Activated naive CD4-positive, alpha-beta T cell treated with anti-CD3 and anti-CD28 coated beads, Interleukin-2, amount 50 U/mL, for 72 hours (primary cell): ENCODE measurements at places on chromosomes 2 and 18.

GRCh38 chr2:79100285-79100684 lies 12.5 kb upstream of the REG1B start:
- no peak for DNase-seq

DNA sequence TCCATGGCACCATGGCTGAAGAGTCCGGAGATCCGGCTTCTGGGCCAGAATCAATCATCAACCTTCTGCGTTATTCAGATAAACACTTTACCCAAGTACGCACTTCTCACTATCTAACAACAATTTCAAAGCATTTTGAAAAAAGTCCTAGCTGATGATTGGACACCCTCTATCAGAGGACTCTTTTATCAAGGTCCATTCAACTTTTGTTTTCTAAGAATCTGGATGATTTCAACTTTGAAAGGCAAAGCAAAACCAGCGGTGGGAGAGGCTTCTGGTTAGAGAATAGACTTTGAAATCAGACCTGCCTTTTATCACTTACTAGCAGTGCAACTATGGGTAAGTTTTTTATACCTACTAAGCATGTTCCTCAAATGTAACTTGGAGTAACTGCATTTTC lies 293.6 kb upstream of the TNP1 start:
- no peak for DNase-seq

DNA sequence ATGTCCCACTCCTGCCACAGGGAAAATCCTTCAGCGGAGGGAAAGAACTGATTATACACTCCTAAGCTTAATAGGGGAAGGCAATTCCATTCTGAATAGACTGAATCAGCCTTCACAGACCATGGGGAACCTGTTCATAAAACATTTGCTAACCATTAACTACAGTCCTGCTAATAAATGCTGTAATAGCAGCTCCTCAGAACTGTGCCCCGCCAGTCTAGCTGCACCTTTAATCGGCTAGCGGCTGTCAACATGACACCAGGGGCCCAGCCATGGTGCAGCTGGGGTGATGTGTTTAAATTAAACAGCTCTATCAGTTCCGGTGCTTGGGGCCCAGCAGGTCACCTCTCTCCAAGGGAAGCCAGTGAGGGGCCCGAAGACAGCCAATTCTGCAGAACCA lies 77.8 kb downstream of the GALNT14 start:
- DNase-seq, result no peak

GRCh38 chr2:218387369-218388194 lies 5.5 kb downstream of the SLC11A1 start:
- DNase-seq, result no peak

DNA sequence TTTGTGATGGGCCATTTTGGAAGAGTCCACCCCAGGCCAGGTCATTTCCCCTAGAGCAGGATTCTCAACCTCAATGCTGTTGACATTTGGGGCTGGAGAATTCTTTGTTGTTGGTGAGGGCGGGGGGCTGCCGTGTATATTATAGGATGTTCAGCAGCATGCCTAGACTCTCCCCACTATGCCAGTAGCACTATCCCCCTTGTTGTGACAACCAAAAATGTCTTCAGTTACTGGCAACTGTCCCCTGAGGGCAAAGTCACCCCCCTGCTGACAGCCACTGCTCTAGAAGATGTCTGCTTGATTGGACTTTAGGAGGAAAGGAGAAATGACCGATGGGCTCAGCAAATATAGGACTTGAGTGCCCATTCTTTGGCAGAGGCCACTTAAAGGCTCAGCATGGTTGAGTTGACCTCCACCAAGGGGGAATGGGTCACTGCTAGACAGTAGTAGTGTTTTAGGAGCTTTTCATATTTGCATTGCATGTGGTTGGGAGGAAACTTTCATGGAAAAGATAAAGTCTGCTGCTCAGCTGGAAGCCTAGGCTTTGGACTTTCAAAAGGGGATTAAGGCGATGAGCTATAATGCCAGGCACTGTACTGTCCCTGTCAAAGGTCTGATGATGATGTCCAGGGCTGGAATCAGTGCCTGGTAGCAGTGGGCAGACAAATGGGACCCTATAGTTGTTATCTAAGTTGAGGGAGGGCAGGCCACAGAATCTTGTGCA lies 61.1 kb upstream of the MCFD2 start:
- DNase-seq, result no peak

DNA sequence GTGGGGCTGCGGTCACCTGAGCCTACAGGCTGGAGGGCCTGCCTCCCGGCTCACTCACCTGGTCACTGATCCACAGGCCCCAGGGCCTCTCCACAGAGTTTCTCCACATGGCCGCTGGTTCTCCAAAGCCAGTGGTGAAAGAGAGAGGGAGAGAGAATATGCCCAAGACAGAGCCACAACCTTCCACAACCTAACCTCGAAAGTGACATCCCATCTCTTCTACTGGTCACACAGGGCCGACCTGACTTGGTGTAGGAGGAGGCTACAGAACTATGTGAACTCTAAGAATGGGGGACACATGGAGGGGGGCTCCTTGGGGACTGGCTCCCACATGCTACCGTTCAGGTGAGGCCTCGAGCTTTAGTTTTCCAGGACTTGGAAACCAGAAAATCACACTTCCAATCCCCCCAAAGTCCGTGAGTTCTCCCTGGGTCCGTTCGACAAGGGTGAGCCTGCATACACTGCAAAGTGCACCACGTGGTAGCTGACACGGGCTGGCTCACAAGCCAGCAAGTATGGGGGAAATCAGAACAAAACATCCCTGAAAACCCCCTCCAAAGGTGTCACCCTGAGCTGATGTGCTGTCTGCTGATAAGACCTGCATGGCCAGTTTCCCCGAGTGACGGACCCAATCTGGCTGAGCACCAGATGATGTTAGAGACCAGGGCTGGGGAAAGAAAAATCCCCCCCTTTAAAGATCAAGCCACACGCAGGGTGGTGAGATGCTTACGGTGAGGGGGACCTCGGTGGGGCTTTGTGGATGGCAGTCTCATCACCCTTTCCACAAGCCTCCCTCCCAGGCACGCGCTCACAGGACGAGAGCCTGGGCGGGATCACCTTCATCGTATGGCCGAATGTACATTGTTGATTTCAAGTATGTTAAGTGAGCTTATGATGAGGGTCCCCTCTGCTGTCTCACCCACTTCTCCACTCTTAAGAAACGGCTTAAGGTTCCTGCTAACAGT lies 54.2 kb upstream of the SEMA4C start:
- DNase-seq, result peak; percentile 65

DNA sequence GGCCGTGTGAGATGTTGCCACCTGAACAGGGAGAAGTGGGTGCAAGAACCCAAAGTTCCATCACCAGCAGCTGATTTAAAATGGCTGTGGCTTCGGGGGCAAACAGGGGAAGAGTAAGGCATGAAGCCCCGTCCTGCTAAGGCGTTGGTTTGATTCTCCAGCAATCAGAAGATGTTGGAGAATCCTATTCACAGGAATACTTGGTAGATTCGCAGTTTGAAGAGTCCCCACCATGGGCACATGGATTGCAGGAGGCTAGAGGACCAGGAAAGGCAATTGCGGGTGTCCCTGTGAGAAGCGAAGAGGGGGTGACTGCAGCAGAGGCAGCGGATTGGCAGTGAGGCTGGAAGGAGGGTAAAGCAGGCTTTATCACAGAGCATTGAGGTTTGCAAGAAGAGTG lies 46.6 kb upstream of the TXNDC2 start:
- no peak for DNase-seq

GRCh38 chr2:189465478-189465877 lies 24.2 kb downstream of the WDR75 start:
- no peak for DNase-seq

- no peak for DNase-seq
Observed at GRCh38 chr2:178403671-178404306, 47.2 kb downstream of the PRKRA start.

DNA sequence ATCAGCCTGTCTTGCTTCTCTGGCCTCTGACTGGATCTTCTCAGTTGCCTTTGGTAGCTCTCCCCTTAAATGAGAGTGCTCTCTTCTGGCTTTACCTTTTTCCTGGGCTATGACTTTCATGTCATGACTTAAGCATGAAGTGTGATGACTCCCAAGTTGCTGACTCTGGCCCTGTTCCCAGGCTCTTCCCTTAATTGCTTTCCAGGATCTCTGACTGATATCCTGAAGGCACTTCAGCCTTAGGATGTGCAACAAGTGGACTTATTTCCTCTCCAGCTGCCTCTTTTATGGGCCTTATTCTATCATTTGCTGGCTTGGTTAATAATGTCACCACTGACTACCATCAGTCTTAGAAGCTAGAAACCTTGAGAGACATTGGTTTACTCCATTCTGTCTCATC lies 17.4 kb downstream of the SEMA4F start:
- DNase-seq, result no peak

DNA sequence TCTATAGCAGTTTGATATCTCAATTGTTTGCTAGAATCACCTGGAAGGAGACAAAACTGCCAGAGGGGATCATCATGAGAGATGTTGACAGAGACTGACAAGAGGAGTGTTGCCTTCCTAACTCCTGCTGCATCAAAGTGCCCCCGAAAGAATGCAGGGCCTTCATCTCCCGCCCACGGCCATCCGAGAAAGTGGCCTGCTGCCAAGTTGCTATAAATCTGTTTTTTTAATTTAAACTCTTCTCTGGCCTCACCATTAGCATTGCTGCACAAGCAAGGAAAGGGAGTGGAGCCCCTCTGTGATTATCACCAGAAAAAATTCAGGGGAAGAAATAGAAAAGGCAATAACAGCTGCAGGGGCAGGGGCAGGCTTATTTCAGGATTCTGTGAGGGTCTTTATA lies 238.1 kb upstream of the EPHA4 start:
- DNase-seq, result no peak

GRCh38 chr18:70047931-70048603 lies 100.4 kb upstream of the CD226 start:
- DNase-seq, result no peak

DNA sequence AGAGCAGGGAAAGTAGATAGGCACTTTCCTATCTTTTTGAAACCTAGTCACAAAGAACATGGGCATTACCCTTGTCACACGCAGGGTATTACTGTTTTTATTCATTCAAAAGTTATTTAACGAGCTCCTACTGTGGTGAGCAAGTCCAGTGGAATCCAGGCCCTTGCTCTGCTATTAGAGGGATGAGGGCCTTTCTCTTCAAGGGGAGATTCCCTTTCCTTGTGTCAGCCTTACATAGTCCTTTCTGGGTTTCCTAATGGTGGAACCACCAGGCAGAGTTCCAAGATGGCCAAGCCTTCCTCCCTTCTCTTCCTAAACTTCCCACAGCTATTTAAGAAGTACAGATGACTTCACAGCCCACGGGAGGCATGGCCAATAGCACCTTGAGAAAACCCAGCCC lies 64.6 kb downstream of the SPTBN1 start:
- no peak for DNase-seq

- no peak for DNase-seq
Observed at GRCh38 chr2:232551250-232551638, 755 bp downstream of the EIF4E2 start.

- peak; percentile 87 for DNase-seq
Observed at GRCh38 chr2:177164584-177165052, 48.0 kb upstream of the HNRNPA3 start.

- DNase-seq, result no peak
Observed at GRCh38 chr18:66582211-66582610, 21.7 kb downstream of the CDH19 start.

- peak; percentile 7 for DNase-seq
Observed at GRCh38 chr2:85353876-85354285, 447 bp downstream of the RETSAT start.

GRCh38 chr2:121647396-121647795 lies 1.9 kb downstream of the CLASP1 start:
- DNase-seq, result no peak

DNA sequence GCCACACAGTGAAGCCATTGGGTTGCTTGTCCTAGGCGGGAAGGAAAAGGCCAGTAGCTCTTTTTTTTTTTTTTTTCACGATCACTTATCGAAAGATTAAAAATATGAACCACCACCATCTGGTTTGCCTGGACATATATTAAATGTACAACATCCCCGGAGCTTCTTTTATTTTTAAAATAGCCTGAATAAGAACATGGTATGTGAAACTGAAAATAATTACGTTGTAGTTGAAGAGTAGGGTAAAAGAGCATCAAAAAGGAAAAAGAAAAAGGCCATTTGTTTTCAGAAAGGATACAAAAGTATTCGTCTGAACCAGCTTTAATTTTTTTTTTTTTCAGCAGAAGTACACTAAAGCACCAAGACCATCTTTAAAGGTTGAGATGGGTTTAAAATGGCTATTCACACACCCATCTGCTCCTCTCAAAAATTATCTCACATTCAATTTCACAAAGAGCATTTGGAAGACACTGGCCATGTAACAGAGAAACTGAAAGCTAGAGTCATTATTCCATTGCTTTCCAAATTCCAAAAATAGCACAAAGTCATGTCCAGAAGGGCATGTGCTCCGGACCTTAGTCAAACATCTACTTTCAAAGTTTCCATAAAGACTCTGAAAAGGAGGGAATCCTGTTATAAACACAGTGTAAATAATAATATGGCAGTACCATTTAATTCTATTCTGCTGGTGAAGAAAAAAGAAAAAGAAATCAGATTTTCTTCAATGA lies 82.9 kb downstream of the SCN3A start:
- no peak for DNase-seq

GRCh38 chr2:10482913-10483312 lies 34.8 kb upstream of the ODC1 start:
- no peak for DNase-seq

DNA sequence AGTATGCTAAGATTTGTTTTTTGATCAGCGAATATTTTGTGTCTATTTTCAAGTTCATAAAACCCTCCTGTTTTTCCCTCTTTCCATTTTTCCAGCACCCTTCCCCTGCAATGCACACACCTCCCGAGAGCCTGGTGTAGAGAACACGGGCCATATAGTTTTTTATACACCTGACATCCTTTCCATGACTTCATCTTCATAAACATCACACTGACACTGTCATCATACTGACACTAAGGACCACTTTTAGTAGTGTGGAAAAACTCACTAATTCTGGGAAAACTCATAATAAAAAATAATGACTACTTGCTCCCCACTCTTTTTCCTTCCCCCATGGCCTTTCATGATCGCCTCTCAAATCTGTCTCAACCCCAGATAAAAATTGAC lies 70.2 kb downstream of the EPHA4 start:
- no peak for DNase-seq

GRCh38 chr2:101500860-101501259 lies 25.9 kb upstream of the RFX8 start:
- no peak for DNase-seq

GRCh38 chr2:230205721-230206120 lies 14.1 kb downstream of the SP110 start:
- DNase-seq, result no peak

DNA sequence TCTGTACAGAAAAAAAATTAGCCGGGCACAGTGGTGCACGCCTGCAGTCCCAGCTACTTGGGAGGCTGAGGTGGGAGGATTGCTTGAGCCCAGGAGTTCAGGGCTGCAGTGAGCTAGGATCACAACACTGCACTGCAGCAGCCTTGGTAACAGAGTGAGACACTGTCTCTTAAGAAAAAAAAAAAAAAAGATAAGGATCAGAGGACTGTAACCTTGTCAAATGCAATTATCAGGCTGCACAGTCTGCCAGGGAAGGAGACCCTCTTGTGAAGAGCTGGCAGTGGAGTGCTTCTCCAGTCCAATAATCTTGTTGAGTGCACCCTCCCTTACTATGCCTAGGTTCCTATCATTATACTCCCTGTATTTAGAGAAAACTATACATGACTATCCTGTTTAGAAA lies 330.7 kb downstream of the PDE11A start:
- no peak for DNase-seq

GRCh38 chr18:25360301-25360899 lies 8.4 kb upstream of the ZNF521 start:
- no peak for DNase-seq

GRCh38 chr2:164439885-164440284 lies 181.4 kb downstream of the GRB14 start:
- DNase-seq, result no peak
